ENCODE measurements at places on chromosomes 7 and 10.

DNA sequence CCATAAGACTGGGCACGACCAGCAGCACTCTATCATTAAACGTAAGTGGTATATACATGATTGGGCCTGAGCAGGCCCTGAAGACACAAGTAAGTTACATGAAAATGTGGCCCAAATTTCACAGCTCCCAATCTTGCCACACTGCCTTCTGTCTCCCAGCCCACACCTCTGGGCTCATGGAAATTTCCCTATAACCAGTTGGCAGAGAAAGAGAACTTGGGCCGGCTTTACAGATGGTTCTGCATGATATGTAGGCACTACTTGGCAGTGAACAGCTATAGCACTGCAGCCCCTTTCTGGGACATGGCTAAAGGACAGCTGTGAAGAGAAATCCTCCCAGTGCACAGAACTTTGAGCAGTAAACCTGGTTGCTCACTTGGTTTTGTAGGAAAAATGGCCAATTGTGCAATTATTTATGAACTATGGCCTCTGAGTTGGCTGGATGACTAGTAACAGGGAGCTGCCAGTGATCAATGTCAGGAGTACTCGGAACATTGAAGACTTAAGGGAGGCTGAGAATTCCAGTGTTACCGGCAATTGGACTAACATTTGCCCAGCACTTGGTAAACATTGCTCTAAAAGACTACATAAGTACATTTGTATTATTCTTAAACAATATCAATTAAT is 1006.6 kb upstream of the LRRN3 start:
- no peak for DNase-seq

- no peak for DNase-seq
Measured at GRCh38 chr7:41592236-41592635, 110.7 kb downstream of the INHBA start.

DNA sequence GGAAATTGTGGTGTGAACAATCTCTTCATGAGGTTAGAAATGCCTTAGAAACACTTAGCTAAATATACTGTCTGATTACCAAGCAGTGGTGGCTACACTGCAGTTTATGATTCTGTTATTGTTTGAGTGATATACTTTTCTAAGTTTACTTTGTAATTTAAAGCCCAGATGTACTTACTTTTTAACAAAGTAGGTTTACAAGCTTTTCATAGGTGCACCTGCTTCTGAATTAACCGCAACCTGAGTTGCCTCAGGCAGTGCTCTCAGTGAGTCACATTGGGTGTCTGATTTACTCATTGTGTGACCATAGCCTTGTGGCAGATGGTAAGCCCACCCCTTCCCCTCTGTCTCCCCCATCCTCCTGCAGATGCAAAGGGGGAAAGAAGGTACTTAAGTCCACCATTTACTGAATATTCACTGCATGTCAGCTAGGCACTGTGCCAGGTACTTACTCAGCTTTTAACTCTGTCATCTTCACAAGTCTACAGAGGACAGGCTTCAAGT is 9.0 kb downstream of the MTURN start:
- no peak for DNase-seq

DNA sequence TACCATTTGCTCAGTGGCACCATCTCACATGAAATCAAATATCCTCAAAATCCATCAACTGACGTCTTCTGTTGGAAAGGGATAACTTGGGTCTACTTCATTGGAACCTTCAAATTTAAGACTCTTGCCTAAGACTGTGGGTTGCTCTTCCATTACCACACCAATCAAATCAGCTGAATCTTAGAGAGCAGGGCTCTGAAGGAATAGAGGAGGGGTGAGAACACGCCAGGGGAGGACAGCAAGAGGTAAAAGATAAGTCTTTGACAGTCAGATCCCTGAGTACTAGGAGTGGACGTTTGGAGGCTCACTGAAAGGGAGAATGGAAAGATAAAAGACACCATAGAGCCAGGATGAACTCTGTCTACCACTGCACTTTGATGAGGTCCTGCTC is 107.5 kb downstream of the CCDC71L start:
- no peak for DNase-seq

DNA sequence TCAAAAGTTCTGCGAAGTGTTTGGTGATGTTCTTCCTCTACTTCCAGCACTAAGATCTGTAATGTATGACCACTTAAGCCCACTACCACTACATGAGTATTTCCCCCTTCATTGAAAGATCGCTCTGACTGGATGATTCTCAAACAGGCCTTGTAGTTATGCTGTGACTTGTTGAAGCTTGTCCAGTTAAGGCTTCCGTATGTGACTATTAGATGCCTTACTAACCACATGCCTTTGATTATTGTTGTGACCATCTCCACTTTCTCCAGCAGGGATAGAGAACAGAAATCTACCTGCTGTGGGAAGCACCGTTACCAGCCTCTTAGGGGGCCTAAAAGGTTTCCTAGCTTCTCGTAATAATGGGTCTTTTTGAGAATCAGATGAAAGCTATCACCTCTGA is 81.1 kb downstream of the NOC3L start:
- no peak for DNase-seq

GRCh38 chr7:29189743-29190201 is 4.8 kb upstream of the CHN2 start:
- DNase-seq, result peak; percentile 47

GRCh38 chr7:22142572-22142971 is 196.9 kb upstream of the CDCA7L start:
- DNase-seq, result no peak

- no peak for DNase-seq
Measured at GRCh38 chr10:124344931-124345330, 73.8 kb downstream of the OAT start.

DNA sequence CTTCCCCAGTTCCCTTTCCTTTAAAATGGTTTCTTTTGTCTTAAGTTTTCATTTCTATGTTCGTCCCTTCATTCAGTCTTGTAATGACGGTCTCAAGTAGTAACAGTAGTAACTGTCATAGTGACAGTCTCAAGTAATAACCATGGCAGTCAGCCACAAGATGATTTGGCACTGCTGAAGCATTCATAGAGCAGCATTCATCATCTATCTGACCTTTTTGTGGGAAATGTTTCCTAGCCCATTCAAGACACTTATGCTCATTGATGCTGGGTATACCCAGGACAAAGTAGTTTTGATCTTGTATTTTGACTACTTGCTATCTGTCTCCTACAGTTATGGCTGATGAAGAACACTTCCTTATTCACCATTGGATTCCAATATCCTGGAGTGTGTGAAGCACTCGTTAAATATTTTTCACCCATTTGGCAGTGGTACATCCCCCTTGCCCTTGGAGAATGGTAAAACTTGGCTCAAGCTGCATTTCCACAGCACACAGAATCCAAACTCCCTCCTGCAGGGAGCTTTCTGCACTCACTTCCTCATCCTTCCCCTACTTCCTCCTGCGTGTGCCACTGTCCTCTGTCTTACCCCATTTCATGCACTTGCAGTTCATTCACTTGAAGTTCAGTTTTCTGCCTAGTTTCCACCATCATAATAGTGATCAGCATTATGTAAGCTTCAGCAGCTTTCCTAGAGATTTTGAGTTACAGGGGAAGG is 19.0 kb downstream of the GIMAP4 start:
- no peak for DNase-seq

DNA sequence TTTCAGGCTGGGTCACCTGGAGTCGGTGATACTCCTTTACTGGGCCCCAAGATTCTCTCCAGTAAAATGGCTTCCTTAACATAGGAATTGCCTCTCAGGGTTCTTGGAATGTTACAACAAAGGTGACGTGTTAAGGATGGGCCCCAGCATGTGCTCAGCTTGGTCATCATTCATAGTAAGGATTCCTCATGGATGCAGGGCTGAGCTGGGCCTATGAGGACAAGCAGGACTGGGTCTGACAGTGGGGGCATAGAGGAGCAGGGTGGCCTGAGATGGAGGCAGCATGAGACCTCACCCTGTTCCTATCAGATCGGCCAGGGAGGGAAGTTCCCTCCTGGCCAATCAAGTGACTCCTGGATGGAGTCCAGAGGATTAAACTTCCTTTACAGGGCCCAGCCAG is 12.8 kb upstream of the MBL2 start:
- no peak for DNase-seq

DNA sequence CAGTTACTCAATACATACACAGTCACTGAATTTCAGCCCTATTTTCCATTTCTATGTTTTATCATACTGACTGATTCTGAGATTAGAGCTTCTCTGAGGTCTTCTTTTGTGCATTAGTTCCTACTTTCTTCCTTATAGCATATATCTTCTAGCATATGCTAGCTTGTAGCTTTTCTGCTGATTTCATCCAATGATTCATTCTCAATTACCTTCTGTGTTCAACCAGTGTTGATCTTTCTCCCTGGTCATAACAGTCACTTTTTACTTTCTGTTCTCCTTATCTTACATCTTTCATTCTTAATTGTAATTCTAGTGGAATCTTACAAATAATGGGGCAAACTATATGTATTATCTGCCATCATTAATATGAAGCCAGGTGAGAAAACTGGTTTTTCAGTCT is 159.5 kb upstream of the HGF start:
- no peak for DNase-seq

DNA sequence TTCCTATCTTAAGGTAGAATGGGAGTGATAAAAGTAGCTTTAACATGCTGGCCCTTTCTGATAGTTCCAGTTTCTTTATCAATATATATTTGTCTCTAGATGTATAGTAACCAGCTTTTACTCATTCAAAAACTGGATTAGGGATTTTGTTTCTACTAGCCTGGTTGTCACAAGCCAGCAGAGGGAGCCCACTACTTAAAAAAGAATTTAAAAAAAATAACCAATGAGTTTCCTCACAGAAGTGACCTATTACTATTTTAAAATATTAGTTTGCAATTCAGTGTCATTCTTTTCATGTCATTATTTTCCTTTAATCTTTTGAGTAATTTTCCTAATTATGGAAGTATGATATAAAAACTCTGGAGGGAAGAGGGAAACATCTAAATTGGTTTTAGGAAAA is 142.1 kb downstream of the PHTF2 start:
- no peak for DNase-seq

GRCh38 chr7:140391634-140392033 is 6.7 kb downstream of the SLC37A3 start:
- no peak for DNase-seq

GRCh38 chr7:150852371-150852905 is at the start of gene AOC1:
Gene AOC1 (plus strand): TSS chr7:150852517. CDS start chr7:150856471, 3,954 bp downstream.
- DNase-seq, result no peak

- no peak for DNase-seq
Measured at GRCh38 chr7:45087301-45088145, 1.2 kb downstream of the NACAD start.

DNA sequence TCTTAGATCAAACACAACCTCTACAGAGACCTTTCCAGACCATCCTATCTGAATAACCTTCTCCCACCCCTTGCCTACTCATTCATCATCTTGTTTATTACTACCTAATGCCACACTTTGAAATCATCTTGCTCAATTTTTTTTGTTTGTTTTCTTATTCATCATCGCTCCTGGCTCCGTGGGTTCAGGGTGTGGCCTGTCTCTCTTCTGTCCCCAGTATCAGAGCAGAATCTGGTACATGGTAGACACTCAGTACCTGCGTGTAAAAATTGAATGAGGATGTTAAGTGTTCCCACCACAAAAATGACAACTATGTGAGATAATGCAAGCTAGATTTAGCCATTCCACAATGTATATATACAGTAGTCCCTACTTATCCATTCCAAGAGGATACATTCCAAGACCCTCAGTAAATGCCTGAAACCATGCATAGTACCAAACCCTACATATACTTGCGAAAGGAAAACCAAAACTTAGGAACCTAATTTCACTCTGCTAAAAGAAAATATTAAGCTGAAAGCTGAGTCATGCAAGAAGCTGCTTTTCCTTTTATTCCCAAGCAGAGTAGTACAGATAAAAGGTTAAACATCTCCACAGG is 72.1 kb upstream of the SEC61G start:
- no peak for DNase-seq

DNA sequence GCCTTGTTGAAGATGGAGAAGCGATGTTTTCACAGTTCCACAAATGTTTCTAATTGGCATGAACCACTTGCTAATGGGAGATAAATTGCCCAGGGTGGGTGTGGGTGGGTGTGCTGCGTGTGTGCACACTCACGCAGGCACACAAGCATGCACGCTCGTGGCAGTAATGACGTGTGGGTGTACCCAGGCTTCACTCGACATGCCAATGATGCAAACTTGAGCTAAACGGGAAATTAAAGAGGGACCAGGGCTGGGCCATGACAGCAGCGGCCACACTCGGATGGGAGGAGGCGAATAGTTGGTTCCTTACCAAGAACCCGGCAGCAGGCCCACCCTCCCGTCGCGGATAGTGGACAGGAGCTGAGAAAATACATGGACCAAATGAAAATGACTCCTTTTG is 159.9 kb downstream of the TRIL start:
- DNase-seq, result no peak

GRCh38 chr7:154255324-154255723 is 203.1 kb downstream of the DPP6 start:
- no peak for DNase-seq

GRCh38 chr7:27131390-27131819 is 848 bp upstream of the HOXA4 start:
- no peak for DNase-seq

GRCh38 chr10:75525067-75525466 is 93.6 kb downstream of the LRMDA start:
- no peak for DNase-seq

- no peak for DNase-seq
Measured at GRCh38 chr7:128003167-128003566, 28.1 kb downstream of the LRRC4 start.

DNA sequence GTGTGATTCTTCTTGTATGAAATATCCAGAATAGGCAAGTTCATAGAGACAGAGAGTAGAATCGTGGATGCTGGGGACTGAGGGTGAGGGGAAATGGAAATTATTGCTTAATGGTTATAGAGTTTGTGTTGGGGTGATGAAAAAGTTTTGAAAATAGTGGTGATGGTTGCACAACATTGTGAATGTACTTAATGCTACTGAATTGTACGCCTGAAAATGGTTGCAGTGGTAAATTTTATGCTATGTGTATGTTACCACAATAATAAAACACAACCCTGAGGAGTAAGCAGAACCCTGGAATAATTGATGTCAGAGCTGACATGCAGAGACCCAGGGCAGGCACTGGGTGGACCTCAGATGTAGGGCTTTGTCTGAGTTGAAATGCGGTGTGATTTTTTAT is 57.6 kb downstream of the TACR2 start:
- DNase-seq, result no peak

DNA sequence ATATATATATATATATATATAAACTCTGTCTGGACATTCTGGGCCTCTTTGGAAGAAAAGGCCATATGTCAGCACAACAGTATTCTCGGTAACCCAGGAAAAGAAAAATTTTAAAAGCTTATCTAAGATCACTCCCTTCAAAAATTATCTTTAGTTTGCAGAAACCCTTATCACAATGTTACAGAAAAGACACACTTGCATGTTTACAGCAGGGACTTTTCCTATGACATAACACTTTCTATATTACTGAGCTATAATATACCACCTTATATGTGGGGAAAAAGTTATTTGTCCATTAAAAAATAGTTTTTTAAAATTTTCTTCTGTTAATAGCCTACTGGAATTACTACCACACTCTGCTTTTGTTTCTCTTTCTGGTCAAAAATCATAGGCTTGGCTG is 25.4 kb downstream of the ANKRD61 start:
- no peak for DNase-seq

GRCh38 chr7:73433924-73434700 is 534 bp downstream of the FZD9 start:
- DNase-seq, result no peak

- DNase-seq, result no peak
Measured at GRCh38 chr7:24075426-24075810, 208.6 kb upstream of the NPY start.
